ENCODE measurements at places on chromosomes 2 and 18.

DNA sequence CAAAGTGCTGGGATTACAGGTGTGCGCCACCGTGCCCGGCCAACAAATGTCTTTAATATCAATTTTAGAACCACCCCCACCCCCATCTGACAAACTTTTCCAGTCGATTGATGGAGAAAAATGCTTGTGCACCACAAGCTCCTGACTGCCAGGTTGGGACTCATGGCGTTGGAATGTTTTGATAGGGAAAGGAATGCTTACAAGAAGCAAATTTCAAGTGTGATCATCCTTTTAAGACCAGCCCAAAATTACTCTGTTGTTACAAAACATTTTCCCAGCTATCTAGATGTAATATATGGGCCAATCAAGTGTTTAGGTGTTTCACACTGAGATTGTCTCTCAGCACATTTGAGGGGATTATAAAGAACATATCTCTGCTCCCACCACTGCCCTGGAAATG lies 45.2 kb downstream of the UBXN4 start:
- DNase-seq: no peak

GRCh38 chr2:190965580-190966222 lies 48.3 kb downstream of the STAT1 start:
- DNase-seq: no peak

DNA sequence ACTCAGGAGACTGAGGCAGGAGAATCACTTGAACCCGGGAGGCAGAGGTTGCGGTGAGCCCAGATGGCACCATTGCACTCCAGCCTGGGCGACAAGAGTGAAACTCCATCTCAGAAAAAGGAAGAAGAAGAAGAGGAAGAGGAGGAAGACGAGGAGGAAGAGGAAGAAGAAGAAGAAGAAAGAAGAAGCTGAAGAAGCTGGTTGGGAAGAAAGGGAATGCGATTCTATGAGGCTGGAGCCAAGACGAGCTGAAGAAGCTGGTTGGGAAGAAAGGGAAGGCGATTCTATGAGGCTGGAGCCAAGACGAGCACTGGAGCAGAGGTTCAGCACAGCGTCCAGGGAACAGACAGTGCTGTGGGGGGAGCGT lies 30.3 kb upstream of the TAF1B start:
- DNase-seq: no peak

- no peak for DNase-seq
Measured at GRCh38 chr2:48175254-48175653, 269.0 kb upstream of the FBXO11 start.

DNA sequence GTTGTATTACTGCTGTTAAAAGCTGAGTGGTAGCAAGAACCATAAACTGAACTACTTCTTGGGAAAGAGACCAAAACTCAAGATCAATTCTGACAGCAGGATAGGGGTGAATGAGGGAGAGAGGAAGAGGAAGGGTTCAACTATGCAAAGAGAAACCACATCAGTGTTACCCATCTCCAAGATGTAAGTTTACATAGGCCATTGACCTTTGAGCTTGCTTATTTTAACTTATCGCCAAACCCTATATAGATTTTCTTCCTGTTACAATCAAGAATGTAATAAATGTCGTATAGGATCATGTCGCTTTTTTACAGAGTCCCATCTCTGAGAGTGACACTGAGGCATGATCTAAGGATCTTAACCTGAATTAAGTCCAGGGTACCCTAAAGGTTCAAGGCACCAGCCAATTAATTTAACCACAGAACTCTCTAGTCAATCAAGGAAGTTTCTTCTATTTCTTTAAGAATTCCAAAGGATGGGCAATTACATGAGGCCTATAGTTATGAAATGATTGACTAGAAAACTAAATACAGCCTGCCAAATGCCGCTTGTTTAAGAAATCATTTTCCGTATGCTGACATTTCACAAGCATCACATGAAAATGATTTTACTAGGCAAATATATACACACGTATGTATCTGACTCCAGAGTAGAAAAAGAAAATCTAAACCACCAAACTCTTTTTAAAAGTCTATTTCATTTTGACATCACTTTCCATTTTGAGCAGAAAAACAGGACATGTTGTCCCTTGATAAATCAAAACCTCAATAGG lies 11.8 kb downstream of the RND3 start:
- DNase-seq: no peak

GRCh38 chr2:75342504-75343175 lies 143.3 kb upstream of the TACR1 start:
- DNase-seq: no peak

- DNase-seq: no peak
Measured at GRCh38 chr2:167761465-167762136, 485.8 kb downstream of the STK39 start.

DNA sequence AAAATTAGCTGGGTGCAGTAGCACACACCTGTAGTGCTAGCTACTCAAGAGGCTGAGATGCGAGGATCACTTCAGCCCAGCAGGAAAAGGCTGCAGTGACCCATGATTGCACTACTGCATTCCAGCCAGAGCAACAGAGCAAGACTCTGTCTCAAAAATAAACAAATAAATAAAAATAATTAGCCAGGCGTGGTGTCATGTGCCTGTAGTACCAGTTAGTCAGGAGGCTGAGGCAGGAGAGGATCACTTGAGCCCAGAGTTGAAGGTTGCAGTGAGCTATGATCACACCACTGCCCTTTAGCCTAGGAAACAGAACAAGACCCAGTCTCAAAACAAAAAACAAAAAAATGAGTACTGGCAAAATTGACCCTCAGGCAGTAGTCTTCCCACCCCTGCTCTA lies 61.9 kb upstream of the PPP1CB start:
- no peak for DNase-seq

DNA sequence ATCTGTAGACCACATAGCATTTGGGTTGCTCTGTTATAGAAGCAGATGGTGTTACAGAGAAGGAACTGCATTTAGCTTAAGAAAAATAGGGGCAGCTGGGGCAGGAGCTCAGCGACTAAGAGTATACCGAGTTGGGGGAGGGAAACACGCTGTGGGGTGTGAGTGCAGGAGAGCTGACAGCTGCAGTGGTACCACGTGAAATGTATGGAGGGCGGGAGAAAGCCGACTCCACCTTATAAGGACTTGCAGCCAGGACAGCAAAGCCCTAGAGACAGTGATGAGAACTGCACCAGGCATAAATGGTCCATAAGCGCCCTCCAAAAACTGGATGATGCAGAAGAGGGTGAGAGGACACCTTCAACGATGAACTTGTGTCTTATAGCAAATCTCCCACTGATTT lies 237.6 kb downstream of the PRKCE start:
- no peak for DNase-seq

DNA sequence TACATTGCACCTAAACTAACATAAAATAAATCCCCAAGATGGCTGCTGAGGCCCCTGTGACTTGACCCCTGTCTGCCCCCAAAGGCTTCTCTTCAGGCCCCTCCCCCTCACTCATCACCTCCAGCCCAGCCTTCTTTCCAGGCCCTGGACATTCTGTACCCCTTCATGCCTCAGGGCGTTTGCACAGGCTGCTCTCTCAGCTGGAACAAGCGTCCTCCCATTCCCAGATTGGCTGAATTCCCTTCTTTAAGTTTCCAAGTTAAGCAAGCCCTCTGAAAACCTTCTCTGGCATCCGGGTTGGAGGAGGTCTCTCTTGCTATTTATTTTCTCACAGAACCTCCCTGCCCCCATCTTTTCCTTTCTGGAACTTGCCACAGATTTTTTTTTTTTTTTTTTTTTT lies 165.2 kb upstream of the BCL2L11 start:
- DNase-seq: no peak

DNA sequence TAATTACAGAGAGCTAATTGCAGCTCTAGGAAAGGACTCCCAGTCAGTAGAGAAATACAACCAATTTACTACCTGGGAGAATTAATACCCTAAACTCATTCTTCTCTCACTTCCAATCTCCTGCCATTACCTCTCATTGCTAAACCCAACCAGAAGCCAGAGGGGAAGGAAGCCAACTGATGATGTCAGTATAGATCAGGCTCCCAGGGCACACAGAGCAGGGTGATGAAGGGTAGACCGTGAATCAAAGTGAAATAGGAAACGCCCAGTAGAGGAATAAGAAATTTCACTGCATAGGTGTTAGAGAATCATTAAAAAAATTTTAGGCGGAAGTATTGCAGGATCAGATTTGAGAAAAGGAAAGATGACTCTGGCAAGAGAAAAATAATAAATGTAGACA lies 456.8 kb upstream of the NXPH2 start:
- DNase-seq: no peak

- no peak for DNase-seq
Measured at GRCh38 chr2:165655661-165656060, 138.4 kb downstream of the GALNT3 start.

GRCh38 chr2:206736935-206737334 lies 18.7 kb upstream of the DYTN start:
- no peak for DNase-seq

- DNase-seq: no peak
Measured at GRCh38 chr2:127100251-127101047, 6.5 kb downstream of the BIN1 start.

- no peak for DNase-seq
Measured at GRCh38 chr2:15377202-15377601, 183.9 kb downstream of the NBAS start.

GRCh38 chr2:2581331-2582159 lies 250.5 kb upstream of the MYT1L start:
- DNase-seq: no peak

DNA sequence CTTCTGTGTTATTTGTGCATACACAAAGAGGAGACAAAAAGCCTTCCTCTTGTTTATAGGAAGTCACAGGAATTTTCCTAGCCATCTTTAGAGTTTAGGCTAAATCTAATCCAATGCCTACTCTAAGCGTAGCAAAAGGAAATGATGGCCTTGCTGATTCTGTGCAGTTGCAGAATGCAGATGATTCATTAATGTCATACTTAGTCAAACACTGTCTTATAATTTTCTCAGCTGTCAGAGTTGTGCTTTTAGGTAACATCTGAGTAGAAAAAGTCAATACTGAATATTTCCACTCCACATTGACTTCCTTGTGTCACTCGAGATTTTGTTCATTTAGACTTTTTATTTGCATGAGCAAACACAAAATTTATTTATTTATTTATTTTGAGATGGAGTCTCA lies 157.9 kb upstream of the FOSL2 start:
- DNase-seq: no peak

DNA sequence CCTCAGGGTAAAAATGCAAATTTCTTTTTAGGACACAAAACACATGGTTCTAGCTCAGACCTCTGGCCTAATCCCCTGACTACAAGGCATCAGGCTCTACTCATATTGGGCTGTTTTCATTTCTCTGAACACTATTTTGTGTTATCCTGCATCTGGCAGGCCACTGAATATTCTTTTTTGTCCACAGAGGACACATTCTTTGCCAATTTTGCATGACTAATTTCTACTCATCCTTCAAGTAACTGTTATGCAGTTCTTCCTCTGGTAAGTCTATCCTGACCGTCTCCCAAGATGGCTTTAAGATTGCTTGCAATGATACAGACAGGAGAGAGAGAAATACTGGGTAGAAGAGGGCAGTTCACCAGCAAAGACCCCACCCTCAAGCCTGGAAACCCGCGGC lies 107.6 kb upstream of the RGPD4 start:
- DNase-seq: no peak

- no peak for DNase-seq
Measured at GRCh38 chr2:86107031-86107430, 996 bp downstream of the PTCD3 start.

DNA sequence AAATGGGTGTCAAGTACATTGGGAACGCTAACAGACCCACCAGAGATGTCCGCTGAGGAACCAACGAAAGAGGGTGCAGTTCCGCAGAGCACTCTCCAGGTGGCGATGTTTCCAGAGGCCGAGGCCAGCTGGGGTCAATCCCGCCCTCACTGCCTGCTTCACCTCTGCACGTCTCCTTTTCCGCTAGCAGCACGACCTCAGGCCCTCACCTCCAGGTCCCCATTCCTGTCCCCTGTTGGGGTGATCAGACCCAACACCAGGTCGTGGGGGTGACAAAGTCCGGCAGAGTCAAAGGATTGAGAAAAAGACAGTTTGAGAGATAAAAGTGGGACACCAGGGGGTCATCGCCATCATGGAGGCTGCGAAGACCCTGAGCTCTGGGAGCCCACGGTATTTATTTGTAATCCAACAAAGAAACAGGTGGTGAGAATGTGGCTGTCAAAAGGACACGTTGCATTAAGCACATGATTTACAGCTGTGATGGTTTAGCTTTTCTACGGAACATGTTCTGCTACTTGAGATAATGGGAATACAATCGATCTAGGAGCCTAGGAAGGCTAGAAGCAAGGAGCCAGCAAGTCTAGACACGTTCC lies 27.3 kb downstream of the ZAP70 start:
- no peak for DNase-seq

DNA sequence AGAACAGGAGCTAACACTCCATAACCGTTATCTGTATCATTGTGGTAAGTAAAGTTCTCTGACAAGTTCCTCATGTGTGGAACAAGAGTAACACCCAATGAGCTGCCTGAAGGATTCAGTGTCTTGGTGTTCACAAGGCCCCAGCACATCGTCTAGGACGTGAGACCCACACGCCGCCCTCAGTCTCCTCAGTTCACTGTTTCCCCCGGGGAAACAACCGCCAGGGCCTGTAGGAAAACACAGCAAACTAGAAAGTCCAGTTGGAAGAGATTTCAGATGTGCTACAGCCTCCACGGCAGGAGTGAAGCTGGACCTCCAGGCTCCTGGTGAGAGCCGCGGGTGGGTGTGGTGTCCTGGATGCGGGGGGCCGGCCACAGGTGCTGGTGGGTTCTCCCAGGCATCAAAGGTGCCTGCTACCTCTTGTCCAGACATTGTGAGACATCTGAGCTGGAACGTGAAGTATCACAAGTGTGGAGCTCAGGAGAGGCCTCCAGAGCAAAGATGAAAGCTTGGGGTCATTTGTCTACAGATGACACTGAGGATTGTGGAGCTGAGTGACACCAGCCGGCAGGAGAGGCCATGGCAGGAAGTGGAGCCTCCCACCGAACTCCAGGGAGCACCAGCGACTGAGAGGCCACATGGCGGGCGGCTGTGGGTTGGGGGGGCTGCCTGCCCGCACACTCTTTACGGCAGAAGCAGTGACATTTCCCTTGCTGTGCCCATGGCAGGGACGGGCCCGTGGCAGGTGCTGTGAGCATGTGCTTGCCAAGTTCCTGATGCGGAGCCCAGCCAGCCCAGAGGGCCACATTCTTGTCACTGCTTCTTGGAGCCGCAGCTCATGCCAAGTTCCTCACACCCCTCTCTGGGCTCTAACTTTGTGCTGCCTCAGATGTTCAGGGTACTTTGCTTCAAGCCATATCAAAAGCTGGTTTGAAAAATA lies 131.2 kb downstream of the TMEM18 start:
- no peak for DNase-seq

GRCh38 chr2:171522788-171523087 lies 464 bp downstream of the CYBRD1 start:
- no peak for DNase-seq

GRCh38 chr2:222835143-222835822 lies 25.6 kb upstream of the ACSL3 start:
- no peak for DNase-seq

DNA sequence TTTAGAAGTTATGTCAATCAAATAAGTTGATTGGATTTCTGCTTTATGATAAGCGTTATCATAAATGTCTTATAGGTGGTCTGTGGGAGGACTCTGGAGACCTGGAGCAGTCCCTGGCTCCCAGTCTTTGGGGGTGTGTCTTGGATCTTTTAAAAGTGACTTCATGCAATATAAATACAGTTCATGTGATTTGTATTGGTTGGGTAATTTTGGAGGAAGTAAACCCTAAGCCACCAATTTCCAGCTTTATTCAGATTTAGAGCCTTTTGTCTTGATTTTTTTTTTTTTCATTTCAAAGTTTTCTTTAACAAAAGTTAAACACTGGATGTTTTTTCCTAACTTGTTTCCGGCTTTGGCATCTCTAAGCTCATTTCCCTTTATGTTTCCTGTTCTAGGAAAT lies 68.8 kb downstream of the MAP4K4 start:
- no peak for DNase-seq

- DNase-seq: no peak
Measured at GRCh38 chr2:40043191-40043590, 264.1 kb upstream of the THUMPD2 start.
